HS-27A (cell line): ENCODE measurements at places on chromosomes 13 and 19.

GRCh38 chr13:50389726-50390125 is 374.5 kb downstream of the KCNRG start:
- no peak for DNase-seq

- no peak for DNase-seq
Measured at GRCh38 chr13:43631106-43631505, 155.7 kb downstream of the ENOX1 start.

DNA sequence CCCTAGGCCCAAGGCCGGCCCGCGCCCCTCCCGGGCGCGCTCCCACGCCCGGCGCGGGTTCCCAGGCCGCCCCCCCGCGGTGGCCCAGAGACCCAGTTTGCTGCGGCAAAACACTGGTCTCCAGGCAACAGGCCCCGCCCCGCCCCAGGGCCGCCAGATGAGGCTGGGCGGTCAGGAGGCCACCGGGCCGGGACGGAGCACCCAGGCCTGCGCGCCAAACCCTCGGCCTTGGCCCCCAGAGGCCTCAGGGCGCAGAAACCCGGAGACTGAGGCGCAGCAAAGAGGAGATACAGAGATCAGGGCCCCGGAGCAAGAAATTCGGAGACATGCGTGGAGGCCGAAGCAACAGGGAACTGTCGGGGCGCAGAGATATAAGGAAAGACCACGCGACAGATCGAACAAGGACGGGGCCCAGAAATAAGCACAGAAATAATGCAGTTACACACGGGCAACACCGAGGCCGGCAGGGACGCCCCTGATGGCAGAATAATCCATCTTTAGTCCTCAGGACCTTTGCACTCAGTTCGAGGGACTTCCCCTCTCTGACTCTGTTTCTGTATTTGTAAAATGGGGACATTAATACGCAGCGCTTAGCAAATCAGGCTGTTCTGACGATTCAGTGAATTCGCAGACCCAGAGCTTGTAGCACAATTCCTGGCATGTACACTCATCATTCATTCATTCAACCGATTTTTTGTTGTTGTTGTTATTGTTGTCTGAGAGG is 20.8 kb upstream of the ERCC1 start:
- DNase-seq: no peak

- no peak for DNase-seq
Measured at GRCh38 chr19:39070888-39071287, 13.3 kb upstream of the ACP7 start.

DNA sequence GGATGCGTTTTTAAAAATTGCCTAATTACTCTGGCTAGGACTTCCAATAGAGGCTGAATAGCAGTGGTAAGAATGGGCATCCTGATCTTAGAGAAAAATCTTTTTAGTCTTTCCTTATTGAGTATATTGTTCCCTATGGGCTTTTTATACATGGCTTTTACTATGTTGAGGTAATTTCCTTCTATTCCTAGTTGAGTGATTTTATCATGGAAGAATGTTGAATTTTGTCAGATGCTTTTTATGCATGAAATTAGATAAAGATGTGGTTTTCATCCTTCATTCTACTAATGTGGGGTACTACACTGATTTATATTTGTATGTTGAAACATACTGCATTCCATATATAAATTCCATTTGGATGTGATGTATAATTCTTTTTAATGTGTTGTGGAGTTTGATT is 2673.8 kb downstream of the PCDH9 start:
- DNase-seq: no peak

DNA sequence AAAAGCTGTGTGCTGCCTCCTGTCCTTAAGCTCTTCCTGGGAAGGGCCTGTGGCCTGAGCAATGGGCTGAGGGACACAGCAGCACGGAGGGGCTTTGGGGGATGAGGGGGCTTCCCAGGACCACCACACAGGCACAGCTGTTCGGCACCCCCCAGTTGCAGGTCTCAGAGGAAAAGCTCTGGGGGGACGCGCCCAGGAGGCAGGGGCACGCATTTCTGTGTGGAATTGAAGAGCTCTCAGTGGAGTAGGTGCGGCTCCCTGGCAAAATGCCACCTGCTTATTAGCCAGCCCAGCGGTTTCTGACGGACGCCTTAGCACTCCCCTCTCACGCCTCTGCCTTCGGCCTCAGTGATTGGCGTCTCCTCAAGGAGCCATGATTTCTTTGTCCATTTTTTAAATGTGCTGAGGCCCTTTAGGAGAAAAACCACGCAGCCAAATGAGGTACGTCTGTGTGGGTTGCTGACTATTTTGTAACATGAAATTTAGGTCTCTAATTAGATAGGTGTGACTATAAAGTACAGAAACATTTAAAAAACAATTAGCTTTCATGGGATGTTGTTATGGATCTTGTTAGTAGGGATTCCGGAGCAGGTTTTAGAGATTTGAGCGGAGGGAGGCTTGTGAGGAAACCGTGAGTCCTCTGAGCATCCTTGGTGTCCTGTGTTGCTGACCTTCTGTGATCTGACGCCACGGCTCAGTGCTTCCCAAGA is 4.0 kb downstream of the MCF2L start:
- DNase-seq: no peak

DNA sequence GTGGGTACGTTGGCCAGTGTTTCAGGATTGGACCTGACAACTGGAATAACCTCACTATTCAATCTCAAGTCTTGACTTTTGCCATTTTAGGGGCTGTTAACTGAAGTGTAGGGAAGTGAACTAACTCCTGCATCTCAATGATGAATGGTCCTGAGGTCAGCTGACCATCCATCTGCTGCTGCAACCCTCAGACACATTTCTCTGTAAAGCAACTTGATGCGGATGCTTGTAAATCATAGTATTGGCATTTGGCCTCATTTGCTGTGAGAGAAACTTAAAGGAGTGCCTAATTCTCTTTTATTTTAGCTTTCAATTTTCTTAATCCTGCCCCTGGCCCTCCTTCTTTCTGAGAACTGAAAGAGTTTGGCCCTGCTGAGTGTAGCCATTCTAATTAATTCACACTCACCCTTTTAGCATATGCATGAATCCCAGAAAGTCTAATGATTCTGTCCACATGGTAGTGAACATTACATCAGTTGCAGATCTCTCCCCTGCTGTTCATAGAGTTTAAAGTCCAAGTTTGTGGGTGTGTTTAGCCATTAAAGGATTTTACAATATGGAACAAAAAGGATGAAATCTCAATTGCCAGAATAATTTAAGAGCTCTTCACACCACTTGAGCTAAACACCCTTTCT is 1531.4 kb upstream of the SLC10A2 start:
- DNase-seq: no peak

DNA sequence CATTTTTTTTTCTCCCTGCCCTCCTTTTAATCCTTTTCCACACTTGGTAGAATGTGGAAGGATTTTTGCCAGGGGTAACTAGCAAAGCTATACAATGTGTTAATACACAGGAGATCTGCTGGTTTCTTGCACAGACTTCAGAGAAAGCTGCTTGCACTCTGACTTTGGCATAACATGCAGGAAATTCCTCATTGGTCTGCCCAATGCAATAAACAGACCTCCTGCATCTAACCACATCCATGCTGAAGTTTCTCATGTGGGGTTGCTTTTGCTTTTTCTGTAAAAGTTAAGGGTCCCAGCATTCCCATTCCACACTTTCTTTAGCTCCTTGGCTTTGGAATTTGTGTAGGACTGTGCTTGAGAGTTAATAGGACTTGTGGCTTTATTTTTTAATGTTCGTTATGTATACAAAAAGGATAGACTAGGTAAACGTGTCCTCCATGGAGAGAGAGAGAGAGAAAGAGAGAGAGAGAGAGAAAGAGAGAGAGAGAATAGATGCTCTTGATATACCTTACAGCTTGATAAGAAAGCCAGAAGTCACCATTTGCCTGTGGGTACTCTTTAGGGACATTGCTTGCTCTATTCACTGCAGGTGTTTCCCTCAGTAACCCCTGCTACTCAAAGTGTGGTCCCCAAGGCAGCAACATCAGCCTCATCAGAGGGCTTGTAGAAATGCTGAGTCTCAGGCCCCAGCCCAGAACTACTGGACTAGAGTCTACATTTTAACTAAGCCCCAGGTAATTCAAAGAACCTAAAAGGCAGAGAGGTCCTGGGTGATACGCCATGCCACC is 170.5 kb downstream of the SHISA2 start:
- DNase-seq: no peak

GRCh38 chr19:10899151-10899653 is 27.8 kb downstream of the CARM1 start:
- DNase-seq: no peak

DNA sequence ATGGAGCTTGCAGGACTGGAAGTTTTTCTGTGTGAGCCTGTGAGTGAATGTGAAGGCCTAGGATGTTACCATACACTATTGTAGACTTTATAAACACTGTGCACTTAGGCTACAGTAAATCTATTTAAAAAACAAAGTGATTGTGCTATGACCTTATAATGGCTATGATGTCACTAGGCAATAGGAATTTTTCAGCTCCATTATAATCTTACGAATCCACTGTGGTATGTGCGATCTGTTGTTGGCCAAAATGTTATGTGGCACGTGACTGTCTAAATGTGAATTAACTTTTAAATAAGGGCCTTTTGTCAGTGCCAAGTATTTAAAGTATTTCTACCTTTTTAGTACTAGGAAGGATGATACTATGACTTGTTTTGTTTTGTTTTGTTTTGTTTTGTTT is 54.9 kb downstream of the DPY19L3 start:
- no peak for DNase-seq

DNA sequence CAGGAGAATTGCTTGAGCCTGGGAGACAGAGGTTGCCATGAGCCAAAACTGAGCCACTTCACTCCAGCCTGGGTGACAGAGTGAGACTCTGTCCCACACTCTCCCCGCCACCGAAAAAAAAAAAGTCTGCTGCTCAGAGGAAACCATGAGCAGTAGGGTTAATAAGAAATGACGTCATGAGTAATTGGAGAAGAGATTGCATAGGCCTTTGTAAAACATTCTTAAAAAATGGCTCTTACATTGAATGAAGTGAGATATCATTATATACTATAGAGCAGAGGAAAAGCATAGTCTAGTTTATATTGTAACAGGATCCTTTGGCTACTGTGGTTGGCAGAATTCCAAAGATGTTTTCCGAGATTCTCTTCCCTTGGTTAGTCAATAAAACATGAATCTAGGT is 228.2 kb downstream of the PCDH20 start:
- no peak for DNase-seq

DNA sequence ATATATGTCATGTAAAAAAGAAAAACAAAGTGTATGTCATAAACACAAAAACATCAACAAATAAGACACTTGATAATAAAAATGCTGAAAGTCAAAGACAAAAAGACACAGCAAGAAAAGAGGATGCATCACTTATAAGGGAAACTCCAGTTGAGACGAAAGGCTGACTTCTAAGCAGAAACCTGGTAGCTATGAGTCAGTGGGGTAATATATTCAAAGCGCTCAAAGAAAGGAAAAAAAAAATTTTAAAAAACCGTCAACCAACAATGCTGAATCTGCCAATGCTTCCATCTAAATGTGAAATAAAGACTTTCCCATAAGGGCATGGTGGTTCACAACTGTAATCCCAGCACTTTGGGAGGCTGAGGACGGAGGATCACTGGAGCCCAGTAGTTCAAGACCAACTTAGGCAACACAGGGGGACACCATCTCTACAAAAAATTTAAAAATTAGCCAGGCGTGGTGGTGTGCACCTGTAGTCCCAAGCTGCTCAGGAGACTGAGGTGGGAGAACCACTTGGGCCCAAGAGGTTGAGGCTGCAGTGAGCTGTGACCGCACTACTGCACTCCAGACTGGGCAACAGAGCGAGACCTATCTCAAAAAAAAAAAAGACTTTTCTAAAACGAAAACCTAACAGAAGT is 24.0 kb downstream of the USP12 start:
- no peak for DNase-seq

GRCh38 chr13:89577301-89577700 is 1770.2 kb upstream of the MIR17HG start:
- no peak for DNase-seq

DNA sequence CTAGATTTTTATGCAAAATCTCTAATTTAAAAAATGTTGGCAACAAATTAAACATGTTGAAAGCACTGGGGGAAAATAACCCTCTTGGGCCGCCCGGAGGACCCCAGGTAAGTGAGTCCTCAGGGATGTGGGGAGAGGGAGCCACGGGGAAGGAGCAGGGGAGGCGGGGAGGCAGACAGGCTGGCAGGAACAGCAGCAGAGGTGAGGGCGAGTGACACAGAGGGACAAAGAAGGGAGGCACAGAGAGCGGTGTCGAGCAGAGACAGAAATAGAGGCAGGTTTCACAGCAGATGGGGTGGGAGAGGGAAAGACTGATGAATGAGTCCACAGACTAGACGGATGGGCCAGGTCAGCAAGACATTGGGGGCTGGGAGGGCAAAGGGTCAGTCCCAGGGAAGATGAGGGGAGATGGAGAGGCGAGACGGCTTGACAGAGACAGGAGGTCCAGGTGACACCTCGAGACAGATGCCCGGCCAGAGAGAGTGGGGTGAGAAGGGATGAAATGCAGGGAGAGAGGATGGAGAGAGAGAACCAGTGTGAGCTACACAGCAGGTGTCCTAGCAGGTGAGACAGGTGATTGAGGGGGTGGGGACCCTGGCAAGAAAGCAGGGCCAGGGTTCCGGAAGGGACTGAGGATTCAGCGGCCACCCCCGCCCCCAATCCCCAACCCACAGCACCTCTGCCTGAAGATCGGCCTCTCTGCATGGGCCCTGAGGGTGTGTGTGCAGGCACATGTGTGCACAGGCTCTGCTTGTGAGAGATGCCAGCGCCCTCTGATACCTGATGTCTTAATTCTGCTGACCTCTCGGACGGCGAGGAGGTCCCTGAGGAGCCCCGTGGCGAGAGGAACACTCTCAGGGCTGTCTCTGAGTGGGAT is 3.8 kb downstream of the LRRC4B start:
- no peak for DNase-seq

- no peak for DNase-seq
Measured at GRCh38 chr19:18842166-18842565, 10.4 kb downstream of the UPF1 start.

DNA sequence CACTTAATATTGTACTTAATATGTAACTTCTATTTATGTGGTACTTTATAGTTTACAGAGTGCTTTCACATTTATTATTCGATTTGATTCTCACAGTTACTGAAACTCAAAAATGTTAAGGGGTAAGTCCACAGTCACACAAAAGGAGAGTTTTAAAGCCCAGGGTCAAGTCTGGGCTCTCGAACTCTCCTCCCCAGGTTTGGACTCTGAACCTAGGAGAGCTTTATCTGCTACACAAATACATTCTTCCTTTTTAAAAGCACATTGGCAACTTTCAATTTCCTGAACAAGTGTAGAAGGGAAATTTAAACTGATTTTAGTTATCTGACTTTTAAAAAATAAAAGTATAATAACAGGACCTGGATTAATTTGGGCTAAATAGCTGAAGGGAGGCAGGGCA is 139.2 kb downstream of the ZAR1L start:
- DNase-seq: no peak

- DNase-seq: no peak
Measured at GRCh38 chr13:24097667-24098066, 62.9 kb upstream of the SPATA13 start.

DNA sequence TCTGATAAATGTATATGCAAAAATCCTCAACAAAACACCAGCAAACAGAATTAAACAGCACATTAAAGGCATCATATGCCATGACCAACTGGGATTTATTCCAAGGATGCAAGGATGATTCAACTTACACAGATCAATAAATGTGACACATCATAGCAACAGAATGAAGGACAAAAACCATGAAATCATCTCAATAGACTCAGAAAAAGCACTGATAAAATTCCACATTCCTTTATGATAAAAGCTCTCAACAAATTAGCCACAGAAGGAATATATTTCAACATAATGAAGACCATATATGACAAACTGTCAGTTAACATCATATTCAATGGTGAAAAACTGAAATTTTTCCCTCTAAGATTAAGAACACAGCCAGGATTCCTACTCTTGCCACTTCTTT is 691.6 kb downstream of the DIAPH3 start:
- peak; percentile 38 for DNase-seq

- no peak for DNase-seq
Measured at GRCh38 chr13:28651810-28652401, 7.0 kb upstream of the POMP start.

GRCh38 chr19:41325947-41326706 is 16.2 kb downstream of the CCDC97 start:
- no peak for DNase-seq
